BE2C (cell line): ENCODE measurements at places on chromosomes 11 and 22.

DNA sequence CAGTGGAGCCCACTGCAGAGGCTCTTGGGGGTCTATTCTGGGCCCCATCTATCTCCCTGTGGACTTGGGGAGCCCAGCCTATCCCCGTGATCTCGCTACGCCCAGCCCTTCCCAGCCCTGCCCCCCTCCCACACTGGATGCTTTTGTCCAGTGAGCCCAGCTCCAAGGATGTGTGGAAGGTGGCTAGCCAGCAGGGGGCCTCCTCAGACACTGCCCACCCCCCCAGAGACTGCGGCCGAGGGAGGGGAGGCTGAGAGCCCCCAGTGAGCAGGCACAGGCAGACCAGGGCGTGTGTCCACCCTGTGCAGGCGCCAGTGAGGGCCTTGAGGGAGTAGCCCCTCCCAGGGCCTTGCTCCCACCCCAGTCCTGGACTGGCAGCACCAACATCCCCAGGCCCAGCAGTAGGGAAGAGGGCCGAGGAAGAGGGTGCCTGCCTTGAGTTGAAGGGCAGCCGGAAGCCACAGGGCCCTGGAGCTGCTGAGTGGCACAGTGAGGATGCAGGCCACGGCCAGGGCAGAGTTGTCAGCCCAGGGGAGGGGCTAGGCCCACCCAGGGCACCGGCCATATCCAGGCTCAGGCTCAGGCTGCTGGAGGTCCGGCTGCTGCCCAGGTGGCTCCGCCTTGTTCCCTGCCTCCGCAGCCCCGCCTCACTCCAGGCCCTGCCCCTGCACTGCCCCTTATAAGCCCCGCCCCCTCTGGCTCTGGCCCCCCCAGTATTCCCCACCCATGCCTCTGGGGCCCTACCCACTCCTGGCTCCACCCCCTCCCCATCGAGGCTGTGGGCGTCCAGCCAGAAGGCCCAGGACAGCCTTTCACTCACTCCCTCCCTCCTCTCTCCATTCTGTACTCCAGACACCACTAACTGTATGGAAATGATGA, 28.0 kb downstream of the MOB2 start:
- DNase-seq = peak; percentile 71

DNA sequence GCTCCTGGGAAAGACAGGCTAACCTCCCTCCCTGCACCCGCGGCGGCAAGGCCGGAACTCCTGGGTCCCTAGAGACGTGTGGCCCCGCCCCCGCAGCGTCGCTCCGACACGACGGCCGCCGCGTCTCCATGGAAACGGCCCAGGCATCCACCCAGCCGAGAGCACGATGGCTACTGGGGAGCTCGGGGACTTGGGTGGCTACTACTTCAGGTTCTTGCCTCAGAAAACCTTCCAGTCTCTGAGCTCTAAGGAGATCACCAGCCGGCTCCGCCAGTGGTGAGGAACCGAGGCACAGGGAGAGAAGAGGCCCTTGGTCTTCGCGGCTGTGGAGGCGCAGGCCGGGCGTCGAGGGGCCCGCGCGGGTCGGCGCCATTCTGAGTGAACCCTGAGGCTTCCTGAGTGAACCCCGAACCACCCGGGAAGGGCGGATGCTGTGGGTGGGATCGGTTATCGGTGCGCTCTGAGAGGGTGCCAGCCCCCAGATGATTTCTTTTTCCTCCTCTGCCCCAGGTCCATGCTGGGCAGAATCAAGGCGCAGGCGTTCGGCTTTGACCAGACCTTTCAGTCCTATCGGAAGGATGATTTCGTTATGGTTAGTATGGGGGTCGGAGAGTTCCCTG, at the start of gene CFAP300:
Gene CFAP300, plus strand, starts transcription at position 133 of the 620 bp plus-strand sequence. Its CDS starts 34 bp downstream, at position 167.
- DNase-seq = peak; percentile 96

- peak; percentile 59 for DNase-seq
Measured at GRCh38 chr11:64086258-64087123, 50.8 kb downstream of the FLRT1 start.

GRCh38 chr22:24156141-24156912, 25.0 kb upstream of the SUSD2 start:
- peak; percentile 66 for DNase-seq

GRCh38 chr11:67282155-67282875, 6.8 kb upstream of the ANKRD13D start:
- peak; percentile 5 for DNase-seq

DNA sequence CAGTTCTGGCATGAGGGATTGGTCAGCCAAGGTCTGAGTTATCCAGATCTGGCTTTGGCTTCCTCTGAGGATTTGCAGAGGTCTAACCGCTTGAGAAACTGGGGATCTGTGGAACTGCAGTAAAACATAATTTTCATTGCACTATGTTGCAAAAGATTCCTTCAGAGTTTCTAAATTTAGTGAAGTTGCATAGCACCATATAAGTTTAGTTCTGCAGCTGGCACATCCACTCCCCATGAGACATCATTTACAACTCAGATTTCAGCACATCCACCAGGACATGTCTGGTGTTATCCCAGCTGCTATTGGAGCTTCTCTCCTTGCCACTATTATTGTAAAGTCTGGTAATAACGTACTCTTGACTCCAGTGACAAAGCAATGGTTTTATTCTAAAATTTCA, 181.5 kb downstream of the CWF19L2 start:
- no peak for DNase-seq

DNA sequence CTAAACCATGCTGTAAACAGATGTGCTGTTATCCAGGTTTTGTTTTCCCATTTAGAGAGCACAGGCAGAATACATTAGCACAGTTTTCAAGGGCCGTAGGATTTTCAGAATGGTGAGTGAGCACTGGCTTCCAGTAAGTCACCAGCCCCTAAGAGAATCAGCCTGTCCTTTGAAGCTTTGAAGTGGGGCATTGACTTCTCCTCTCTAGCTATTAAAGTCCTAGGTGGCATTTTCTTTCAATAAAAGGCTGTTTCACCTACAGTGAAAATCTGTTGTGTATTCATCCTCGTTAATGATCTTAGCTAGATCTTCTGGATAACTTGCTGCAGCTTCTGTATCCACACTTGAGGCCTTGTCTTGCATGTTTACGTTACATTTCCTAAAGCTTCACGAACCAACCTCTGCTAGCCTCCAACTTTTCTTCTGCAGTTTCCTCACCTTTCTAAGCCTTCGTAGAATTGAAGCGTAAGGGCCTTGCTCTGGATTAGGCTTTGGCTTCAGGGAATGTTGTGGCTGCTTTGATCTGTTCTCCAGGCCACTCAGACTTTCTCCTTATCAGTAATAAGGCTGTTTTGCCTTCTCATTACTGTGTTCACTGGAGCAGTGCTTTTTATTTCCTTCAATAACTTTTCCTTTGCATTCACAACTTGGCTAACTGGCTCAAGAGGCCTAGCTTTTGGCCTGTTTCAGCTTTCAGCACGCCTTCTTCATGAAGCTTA, 15.5 kb downstream of the CECR2 start:
- no peak for DNase-seq

DNA sequence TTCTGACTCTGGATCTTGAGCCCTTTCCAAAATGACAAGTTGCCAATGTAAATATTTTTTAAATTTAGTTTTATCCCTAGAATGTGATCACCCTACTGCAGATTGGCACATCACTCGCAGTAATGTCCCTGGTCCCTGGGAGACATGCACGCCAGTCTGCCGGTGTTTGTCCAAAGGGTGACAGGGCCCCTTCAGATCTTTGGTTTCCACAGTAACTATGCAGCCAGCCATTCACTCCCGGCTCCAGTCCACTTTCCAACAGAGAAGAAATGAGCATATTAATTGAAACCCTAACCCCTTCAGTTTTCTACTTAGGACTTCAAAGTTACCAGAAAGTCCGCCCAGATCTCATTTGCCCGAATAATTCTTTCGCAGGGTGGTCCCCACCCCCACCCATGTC, 25.8 kb upstream of the RASSF10 start:
- DNase-seq = no peak

GRCh38 chr22:46931414-46931813, 169.0 kb downstream of the TBC1D22A start:
- DNase-seq = no peak

- no peak for DNase-seq
Measured at GRCh38 chr22:35368386-35368785, 12.5 kb upstream of the HMOX1 start.

GRCh38 chr11:8832571-8833260, 78.3 kb upstream of the AKIP1 start:
- DNase-seq = peak; percentile 41

- no peak for DNase-seq
Measured at GRCh38 chr11:109039611-109040010, 374.7 kb downstream of the DDX10 start.

- no peak for DNase-seq
Measured at GRCh38 chr11:13721760-13722159, 53.3 kb downstream of the FAR1 start.
